Bronchial epithelial cell (primary cell): ENCODE measurements at places on chromosomes 6 and 20. TPM values are rescaled to one million over a fixed set of nuclear protein-coding genes. Genes with fewer than 3 reads are reported as not detected.

Gene SLC44A4
- total RNA-seq: 1.8 and 10.5 TPM in 2 replicates

Gene SPO11
- not detected in 2 replicates for total RNA-seq

Gene MDFI
- 57.1 and 61.3 TPM in 2 replicates for total RNA-seq

Gene METTL24
- not detected in 2 replicates for total RNA-seq

Gene TP53TG5
- 0.13 TPM in 1 of 2 replicates, not detected in the other for total RNA-seq

Gene C6orf89
- 21.9 and 26.8 TPM in 2 replicates for total RNA-seq

Gene ZSCAN23
- 2.4 and 2.8 TPM in 2 replicates for total RNA-seq

Gene SLC35D3
- under 0.01 TPM in 1 of 2 replicates, not detected in the other for total RNA-seq

Gene SIM1
- total RNA-seq: not detected in 2 replicates

Gene MMP24
- total RNA-seq: under 0.01 TPM in 1 of 2 replicates, not detected in the other

- no peak for DNase-seq
These were observed 43.1 kb upstream of the IL20RA start for GRCh38 chr6:137087902-137088301.

- no peak for DNase-seq
These were observed 30.0 kb upstream of the PHACTR3 start for GRCh38 chr20:59574308-59574707.

GRCh38 chr20:56004611-56005388 lies 519 bp downstream of the CBLN4 start:
- no peak for DNase-seq

- no peak for DNase-seq
These were observed 402.7 kb downstream of the TAF4 start for GRCh38 chr20:61662968-61663331.

DNA sequence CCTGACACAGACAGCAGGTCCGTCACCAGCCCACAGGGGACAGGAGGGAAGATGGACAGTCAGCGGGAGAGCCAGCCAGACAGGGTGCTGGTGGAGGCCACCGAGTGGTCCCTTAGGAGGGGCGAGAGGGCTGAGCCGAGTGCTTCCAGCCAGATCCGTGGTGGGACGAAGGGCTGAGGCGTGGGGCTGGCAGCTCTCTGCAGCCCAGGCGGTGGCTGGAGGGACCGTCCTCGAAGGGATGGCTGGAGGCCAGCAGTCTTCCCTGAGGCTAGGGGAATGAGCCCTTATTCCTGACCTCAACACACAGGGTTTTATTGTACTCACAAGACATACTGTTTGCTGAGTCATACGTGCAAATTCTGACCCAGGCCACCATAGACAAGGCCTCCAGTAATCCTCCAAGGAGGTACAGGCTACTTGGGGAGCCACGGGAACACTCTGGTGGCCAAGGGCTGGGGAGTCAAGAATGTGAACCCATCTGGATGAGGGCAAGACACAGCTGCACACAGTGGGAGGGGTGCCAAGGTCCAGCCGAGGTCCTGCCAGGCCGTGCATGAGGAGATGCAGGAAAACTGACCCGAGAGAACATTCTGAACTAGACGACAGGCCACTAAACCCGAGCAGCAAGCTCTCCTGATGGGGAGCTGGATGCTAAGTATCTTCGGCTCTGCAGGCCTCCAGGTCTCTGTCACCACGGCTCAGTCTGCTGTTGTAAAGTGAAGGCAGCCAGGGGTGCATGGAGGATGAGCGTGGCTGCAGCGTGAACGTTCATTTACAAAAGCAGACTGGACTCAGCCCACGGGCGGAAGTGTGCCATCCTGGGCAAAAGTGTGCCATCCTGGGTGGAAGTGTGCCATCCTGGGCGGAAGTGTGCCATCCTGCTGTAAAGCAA lies 242.5 kb downstream of the TTLL2 start:
- no peak for DNase-seq

GRCh38 chr20:35216541-35216940 lies 9.9 kb upstream of the MMP24 start:
- DNase-seq: peak; percentile 36

- no peak for DNase-seq
These were observed 972 bp downstream of the RNF8 start for GRCh38 chr6:37354526-37355384.

DNA sequence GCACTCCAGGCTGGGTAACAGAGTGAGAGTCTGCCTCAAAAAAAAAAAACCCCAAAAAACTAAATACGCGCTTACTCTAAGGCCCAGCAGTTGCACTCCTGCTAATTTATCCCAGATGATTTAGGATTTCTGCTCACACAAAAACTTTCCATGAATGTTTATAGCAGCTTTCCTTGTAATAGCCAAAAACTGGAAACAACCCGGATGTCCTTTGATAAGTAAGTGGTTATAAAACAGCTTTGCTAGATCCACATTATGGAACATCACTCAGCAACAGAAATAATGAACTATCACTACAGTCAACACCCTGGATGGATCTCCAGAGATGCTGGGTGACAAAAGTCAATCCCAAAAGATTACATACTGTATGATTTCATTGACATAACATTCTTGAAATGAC lies 220.4 kb upstream of the JARID2 start:
- no peak for DNase-seq

- DNase-seq: no peak
These were observed 106.0 kb downstream of the PACRG start for GRCh38 chr6:162833776-162834175.

- DNase-seq: no peak
These were observed 16.5 kb downstream of the PTK7 start for GRCh38 chr6:43092635-43093034.

- no peak for DNase-seq
These were observed 4.5 kb downstream of the RIPOR3 start for GRCh38 chr20:50686821-50687220.

GRCh38 chr6:18380158-18380836 lies 6.9 kb upstream of the RNF144B start:
- DNase-seq: peak; percentile 41
